ENCODE measurements at places on chromosomes 11 and 22.

DNA sequence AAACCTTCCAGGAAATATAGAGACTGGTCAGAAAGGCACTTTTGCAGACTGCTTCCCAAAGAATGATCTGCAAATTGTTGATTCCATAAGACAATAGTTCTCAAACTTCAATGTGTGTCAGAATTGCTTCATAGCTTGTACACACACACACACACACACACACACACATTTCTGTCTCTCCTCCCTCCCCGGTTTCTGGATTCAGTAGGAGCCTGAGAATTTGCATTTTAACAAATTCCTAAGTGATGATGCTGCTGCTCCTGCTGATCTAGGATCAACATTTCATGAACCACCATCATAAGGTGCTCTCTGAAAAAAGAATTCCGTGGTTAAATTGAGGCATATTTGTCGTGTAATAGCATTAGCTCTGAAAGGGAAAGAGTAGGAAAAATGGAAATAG, 35.3 kb upstream of the FZD4 start:
- DNase-seq = no peak

DNA sequence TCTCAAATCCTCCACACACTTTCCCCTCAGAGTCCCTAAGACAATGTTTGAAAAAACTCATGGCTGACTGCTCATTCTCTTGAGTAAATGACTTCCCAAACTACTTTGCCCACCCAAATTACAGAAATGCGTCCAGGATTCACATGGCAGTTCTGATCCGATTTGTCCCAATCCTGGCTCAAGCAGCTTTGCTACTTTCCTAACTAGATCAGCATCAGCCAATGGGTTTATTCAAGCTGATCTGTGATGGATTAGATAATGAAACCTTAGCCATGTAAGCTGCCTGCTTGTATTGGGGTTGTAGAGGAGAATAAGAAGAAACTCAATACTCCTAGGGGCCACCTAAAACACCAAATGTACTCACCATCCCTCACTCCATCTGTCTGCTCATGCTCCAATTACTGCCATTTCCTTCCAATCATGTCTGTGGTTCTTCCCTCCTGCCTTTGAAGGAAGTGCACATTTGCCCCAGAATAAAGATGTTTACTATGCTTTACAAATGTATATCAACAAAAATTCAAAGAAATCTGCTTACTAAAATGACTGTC, 6.9 kb downstream of the RBFOX2 start:
- no peak for DNase-seq

GRCh38 chr22:42317008-42317407, 46.6 kb upstream of the TCF20 start:
- DNase-seq = peak; percentile 38

DNA sequence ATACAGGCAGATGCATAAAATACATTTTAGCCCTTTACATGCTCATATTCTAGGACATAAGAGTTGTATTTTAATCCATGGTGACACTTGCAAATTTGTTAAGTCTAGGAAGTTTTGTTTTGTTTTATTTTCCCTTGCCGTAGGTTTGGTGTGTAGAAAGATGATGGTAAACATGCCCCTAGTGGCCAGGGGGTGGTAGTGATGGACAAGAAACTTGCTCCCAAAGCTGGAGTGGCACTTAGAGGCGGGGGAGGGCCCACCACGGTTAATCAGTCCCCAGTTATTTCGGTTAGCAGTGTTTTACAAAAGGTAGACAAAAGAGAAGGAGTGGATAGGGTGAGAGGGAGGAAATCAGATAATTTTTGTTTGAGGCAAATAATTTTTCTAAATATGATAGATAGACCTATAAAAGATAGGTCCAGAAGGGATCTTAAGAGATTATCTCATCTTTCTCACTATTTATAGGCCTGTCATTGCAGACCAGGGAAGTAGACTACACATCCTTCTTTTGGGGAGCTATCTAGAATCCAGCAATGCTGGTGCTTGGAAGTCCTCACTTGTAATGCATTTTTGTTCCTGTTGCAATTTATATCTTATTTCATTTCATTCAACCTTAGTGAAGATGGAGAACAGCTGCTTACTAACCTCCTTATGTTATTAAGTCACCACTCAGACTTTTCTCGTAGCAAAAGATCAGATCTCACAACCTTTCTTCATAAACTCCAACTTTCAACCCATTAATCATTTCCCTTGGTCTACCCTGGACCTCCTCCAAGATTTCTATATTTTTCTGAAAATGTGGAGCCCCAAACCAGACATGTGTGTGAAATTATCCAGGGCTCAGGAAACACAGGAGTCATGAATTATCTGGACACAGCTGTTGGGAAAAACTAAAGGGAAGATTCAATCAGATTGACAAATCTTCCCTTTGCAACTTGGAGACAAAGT, 5.9 kb upstream of the BDNF start:
- no peak for DNase-seq

- peak; percentile 12 for DNase-seq
These were observed 106.4 kb upstream of the SESN3 start for GRCh38 chr11:95337175-95337957.

DNA sequence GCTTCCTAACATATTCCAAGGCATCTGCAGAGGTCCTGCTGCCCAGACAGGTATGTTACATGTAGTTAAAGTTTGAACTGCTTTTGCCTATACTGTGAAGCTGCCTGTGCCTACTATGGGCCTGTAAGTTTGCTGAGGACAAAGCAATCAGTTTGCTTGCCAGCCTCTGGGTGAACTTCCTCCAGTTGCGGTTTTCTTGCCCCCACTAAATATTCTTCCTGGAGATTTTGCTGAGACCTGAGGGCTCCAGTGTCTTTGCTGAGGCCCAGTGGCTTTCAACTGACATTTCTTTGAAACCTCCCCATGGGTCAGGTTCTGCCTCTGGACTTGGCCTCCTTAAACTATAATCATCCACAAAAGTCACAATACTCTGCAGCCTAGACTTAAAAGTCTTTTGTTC, 29.6 kb upstream of the MMP20 start:
- DNase-seq = no peak

DNA sequence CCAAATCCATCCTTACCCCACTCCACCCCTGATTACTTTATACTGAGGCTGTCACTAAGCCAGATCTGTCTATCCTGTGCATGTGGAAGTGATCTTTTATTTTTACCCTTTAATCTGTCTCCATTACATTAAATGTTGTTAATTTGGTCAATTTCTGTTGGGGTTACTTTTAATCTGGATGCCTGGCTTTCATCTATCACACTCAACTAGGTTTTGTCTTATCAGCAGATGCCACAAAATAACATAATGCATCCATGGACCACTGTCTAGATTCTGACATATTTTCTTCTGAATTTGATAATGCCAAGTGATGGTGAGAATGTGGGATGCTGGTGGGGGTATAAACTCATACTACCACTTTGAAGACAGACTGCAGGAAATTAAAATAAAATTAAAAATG, 108.4 kb downstream of the FDX1 start:
- no peak for DNase-seq

GRCh38 chr11:64119700-64120099, 46.2 kb downstream of the MACROD1 start:
- DNase-seq = no peak

All from naive thymus-derived CD8-positive, alpha-beta T cell (primary cell).